ENCODE measurements at places on chromosomes 7 and 10. TPM values are rescaled to one million over a fixed set of nuclear protein-coding genes. Genes with fewer than 3 reads are reported as not detected.

SEMA3A gene
- total RNA-seq, result 18.4 TPM

TMEM178B gene
- total RNA-seq, result not detected

HECTD2 gene
- 7.4 TPM for total RNA-seq

SPDYE6 gene
- not detected for total RNA-seq

TAS2R41 gene
- total RNA-seq, result 0.29 TPM

KCNH2 gene
- total RNA-seq, result not detected

NKX6-2 gene
- not detected for total RNA-seq

EFCAB10 gene
- under 0.01 TPM for total RNA-seq

C10orf67 gene
- 0.22 TPM for total RNA-seq

SLC13A1 gene
- total RNA-seq, result not detected

PRLHR gene
- total RNA-seq, result not detected

PIP4K2A gene
- total RNA-seq, result 87.3 TPM

IL2RA gene
- not detected for total RNA-seq

HOXA3 gene
- total RNA-seq, result 2.3 TPM

ACTL6B gene
- total RNA-seq, result not detected

CNPY1 gene
- not detected for total RNA-seq

FAM200A gene
- 5.7 TPM for total RNA-seq

SAMD9L gene
- total RNA-seq, result 6.1 TPM

PLAU gene
- total RNA-seq, result 1,436 TPM

CAPZA2 gene
- total RNA-seq, result 83.2 TPM

AZGP1 gene
- total RNA-seq, result not detected
